CD4-positive, alpha-beta T cell treated with Interleukin-21 for 1 hour (primary cell): ENCODE measurements at places on chromosomes 7 and 10.
A peak's percentile ranks its signal among the peaks of the same experiment; 100 is the strongest.

GRCh38 chr7:76220185-76221057 lies 18.7 kb downstream of the SRRM3 start:
- DNase-seq, result no peak

GRCh38 chr10:124414076-124414475 lies 4.6 kb downstream of the OAT start:
- DNase-seq, result no peak

DNA sequence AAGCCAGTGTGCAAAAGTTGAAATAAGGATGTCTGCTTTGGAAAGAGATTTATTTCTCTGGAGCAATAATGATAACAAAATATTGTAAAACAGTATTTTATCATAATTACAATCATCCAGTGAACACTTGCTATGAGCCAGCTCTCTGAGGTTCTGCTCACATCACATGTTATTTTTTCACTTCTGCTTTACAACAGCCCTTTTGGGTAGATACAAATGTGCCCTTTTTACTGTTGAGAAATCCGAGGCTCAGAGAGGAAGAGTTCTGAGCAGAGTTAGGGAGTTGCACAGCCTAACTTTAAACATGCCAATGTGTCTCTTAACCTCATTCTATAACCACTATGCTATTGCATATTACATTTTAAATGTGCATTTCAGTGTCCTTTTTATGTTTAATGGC lies 232.6 kb upstream of the CDC14C start:
- no peak for DNase-seq

DNA sequence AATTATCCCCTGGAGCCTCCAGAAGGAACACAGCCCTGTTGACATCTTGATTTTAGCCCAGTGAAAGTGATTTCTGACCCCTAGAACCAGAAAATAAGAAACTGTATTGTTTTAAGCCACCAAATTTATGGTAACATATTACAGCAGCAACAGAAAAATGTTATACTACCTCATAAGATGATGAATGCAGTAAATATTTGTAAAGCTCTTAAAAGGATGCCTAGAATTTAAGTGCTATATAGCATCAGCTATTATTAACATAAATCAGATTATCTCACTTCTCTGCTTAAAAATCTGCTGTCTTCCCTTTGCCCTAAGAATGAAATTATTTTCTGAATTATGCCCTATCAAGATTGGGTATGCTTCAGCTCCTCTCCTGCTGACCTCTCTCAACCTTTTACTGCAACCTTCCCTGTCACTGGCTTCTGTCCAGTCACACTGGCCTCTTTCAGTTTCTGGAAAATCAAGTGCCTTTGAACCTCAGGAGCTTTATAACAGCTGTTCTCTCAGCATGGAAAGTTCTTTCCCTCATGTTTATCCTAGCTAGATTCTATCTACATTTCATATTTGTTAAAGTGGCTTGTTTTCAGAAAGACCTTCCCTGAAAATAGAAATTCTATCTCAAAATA lies 78.9 kb downstream of the GPR37 start:
- DNase-seq, result no peak

DNA sequence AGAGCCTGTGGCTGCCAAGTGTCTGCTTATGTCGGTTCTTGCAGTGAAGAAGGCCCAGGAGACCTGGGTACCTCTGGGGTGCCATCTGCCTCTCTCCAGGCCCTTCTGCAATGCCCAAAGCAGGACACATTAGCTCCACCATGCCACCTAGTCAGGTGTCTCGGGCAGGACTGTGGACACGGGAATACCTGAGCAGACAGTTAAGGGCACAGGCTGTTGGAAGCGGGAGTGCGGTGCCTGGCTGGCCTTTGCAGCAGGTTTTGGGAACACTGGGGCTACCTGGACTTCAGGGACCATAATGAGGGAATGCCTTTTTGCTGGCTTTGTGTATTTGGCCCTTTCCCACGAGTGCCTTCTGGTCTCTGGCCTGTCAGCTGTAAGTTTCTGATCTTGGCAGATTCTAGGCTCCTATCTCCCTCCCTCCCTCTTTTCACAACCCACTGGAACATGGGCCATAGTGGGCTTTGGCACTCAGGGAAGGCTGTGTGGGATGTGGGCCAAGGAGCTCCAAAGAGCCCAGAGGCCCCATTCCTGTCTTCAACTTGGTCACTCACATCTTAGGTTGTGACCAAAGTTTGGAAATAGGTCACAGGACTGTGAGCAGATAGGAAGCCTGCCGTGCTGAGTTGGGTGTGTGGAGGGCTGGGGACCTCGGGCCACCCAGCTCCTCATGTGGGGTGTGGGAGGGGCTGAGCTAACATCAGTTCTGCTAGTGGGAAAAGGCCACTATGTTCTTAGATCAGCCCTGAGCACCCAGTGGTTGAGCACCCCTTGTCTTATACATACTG lies 41.5 kb upstream of the CXCL12 start:
- DNase-seq, result no peak

- DNase-seq, result no peak
These were observed 100.1 kb upstream of the UNC5B start for GRCh38 chr10:71112138-71112785.

- DNase-seq, result no peak
These were observed 125.3 kb upstream of the STARD3NL start for GRCh38 chr7:38052786-38053185.

- no peak for DNase-seq
These were observed 5.1 kb upstream of the LRRC4 start for GRCh38 chr7:128036226-128036940.

GRCh38 chr7:134029743-134030142 lies 97.4 kb upstream of the LRGUK start:
- no peak for DNase-seq

- peak; percentile 52 for DNase-seq
These were observed 1.3 kb upstream of the CUL1 start for GRCh38 chr7:148697256-148698006.

- no peak for DNase-seq
These were observed 68.7 kb downstream of the CAV1 start for GRCh38 chr7:116593359-116594075.

DNA sequence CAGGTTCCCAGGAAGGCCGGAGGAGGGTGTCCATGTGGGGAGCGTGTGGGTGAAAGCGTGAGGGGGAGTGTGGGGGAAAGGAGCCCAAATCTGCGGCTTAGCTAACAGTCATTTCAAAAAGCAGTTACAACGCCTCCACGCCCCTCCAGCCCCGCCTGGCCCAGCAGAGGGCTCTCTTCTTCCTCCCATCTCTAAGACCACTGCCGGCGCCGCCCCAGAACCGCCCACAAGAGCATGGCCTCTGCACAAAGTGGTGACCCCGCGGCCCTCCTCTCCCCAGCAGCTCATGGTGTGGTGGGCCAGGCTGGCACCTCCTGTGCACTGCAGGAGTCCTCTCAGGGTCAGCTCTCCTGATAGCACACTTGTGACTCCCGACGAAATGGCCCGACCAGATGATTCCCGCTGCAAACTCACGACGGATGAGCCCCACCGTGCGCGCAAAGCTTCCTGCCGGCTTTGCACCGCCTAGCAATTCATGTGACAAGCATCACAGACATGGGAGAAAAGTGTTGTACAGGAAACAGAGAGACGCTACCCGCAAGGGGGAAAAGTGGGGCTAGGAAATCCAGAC lies 12.4 kb upstream of the HUS1 start:
- DNase-seq, result peak; percentile 86

- no peak for DNase-seq
These were observed 63.9 kb upstream of the ECHDC3 start for GRCh38 chr10:11678074-11678793.

DNA sequence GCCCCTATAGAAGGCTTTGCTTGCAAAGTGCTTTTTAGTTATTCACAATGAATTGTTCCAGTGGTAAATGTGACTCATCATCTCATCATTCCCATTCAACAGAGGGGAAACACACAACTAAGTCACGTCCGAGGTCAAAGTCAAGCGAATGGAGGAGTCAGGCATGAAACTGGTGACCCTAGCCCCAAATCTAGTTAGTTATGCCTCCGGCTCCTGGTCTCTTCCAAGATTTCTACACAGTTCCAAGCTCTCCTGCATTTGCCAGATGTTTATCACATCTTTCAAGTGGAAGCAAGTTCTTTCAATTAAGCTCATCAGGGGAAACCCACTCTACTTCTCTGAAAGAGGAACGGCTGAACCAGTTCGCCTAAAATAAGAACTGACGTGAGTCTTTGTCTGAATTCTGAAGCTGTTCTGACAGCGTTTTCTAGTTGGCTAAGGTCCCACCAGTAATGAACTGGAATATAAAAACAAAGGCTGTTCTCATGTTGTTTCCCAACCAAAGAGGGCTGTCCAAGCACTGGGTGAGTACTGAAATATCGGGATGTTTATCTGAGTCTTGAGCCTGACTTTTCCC lies 140.9 kb upstream of the NRBF2 start:
- DNase-seq, result no peak

DNA sequence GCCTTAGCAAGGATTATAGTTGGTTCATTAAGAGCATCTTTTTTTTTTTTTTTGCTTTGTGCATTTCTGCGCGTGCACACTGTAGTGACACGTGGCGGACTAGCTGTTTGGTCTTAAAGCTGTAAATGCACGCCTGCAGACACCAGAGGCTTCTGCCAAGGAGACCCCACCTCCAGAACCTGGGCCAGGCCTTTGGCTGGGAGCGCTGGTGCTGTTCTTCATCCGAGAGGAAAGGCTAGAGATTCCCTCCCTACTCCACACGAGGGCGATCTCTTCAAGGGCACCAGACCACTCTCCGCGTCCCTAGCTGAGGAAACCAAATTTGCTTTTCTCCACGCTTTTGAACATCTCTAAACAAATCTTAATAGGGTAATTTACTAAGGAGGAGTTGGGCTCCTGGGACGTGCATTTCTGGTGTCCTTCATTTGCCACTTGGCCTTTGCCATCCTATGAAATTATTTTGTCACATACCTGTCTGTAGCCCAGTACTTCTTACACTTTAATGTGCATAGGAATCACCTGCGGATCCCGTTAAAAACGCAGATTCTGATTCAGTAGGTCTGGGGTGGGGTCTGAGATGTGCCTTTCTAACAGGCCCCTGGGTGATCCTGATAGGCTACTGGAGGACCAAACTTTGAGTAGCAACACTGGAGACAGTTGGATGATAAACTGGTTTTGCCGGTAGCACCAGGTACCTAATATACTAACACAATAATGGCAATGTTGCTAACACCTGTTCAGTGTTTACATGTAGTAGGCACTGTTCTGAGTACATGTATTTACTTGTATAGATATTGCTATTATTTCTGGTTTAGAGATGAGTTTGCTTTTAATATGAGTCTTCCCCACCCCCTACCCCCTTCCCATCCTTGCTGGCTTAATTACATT lies 1.3 kb upstream of the SLC26A5 start:
- DNase-seq, result peak; percentile 28

DNA sequence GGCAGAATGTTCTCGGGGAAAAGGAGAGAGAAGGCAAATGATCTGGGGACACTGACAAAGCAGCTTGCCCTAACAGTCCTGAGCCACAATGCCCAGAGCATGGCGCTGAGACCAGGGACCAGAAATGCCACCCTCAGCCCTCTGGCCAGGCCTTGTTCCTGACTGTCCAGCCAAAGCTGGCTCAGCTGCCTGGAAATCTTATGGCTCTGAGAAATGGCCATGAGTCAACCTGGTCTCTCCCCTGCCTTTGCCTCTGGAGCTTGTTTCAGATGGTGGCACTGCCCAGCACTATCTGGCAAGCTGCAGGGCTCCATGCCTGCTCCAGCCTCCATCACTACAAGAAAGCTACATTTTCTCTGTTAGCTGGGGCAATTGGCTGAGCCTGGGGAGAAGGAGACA lies 90.5 kb upstream of the PLXNA4 start:
- DNase-seq, result no peak

GRCh38 chr10:100878291-100878910 lies 34.4 kb upstream of the SLF2 start:
- peak; percentile 16 for DNase-seq

- no peak for DNase-seq
These were observed 34.8 kb downstream of the SEMA3E start for GRCh38 chr7:83614112-83614511.

DNA sequence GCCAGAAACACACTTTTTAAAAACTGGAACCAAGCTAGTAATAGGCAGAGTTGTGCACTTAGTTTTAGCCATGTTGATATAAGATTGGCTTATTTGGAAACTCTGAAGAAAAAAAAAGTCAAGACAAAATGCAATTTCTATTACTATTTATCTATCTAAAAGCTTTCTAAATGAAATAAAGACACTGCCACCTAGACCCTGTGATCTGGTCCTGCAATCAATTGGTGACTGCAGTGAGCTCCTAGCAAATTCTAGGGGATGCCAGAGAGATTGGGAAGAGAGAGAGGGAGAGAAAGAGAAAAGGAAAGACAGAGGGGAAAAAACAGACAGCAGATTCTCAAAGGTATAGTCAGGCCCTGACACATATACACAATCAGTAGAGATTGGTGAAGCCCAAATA lies 25.3 kb downstream of the SORCS1 start:
- DNase-seq, result no peak

DNA sequence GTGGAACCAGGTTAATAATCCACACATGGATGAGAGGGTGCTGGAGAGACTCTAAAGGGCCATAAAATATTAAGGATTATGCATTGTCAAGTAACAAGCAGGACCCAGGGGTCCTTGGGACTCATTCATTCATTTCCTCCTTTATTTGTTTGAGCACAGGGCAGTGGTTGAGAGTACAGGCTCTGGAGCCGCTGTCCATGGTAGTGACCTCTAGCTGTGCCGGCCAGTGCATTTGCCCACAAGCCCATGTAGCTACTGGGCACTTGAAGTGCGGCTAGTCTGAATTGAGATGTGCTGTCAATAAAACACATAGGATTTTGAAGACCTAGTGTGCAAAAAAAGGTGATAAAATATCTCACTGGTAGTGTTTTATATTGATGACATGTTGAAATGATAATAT lies 137.6 kb downstream of the C10orf105 start:
- DNase-seq, result no peak

DNA sequence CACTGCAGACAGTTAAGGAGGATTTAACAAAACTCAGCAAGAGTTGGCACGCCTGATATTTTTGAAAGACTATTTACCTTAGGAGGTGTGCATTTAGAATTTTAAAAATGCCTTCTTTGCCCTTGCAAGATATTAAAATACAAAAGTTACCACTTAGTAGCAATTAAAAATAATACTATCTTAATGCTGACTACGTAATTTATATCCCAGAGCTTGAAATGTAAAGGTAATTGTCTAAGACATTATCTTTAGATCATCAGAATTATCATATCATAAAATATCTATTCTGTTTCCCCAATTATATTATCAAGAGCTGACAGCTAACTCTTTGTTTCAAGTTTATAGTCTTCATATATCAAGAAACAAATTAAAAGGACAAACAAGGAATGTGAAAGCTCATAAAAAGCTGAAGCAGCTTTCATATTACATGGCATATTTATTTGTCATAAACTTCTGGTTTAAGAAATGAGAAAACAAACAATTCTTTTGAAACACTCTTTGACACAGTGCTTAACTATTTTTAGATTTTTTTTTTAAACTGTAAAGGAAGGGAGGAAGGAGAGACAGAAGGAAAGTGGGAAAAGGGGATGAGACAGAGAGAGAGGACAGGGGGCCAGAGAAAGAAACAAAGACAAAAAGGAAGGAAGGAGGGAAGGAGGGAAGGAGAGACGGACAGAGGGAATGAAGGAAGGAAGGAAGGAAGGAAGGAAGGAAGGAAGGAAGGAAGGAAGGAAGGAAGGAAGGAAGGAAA lies 73.5 kb downstream of the RTKN2 start:
- DNase-seq, result no peak

GRCh38 chr10:9294865-9295264 lies 1240.4 kb downstream of the GATA3 start:
- DNase-seq, result no peak
